NCI-H1092 (cell line): ENCODE measurements at places on chromosomes 16 and 17.

- DNase-seq, result no peak
These were observed 5.4 kb downstream of the ZCCHC14 start for GRCh38 chr16:87487361-87487924.

GRCh38 chr17:6479622-6480302, 35.5 kb downstream of the PIMREG start:
- DNase-seq, result no peak

- no peak for DNase-seq
These were observed 10.4 kb downstream of the MPRIP start for GRCh38 chr17:17052462-17053221.

DNA sequence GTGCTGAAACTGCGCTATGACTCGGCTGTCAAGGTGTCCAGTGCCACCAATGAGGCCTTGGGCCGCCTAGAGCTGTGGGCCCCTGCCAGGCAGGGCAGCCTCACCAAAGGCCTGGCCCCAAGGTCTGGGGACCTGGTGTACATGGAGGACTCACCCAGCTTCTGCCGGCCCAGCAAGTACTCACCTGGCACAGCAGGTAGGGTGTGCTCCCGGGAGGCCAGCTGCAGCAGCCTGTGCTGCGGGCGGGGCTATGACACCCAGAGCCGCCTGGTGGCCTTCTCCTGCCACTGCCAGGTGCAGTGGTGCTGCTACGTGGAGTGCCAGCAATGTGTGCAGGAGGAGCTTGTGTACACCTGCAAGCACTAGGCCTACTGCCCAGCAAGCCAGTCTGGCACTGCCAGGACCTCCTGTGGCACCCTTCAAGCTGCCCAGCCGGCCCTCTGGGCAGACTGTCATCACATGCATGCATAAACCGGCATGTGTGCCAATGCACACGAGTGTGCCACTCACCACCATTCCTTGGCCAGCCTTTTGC, 25.0 kb downstream of the WNT9B start:
- DNase-seq, result peak; percentile 20

- no peak for DNase-seq
These were observed 9.0 kb upstream of the AMZ2 start for GRCh38 chr17:68238871-68239253.

GRCh38 chr17:2398655-2399571, 1.9 kb downstream of the MNT start:
- no peak for DNase-seq

- no peak for DNase-seq
These were observed 3.8 kb downstream of the IL21R start for GRCh38 chr16:27405546-27406451.

GRCh38 chr16:750485-750884, 9.7 kb upstream of the CIAO3 start:
- DNase-seq, result no peak

DNA sequence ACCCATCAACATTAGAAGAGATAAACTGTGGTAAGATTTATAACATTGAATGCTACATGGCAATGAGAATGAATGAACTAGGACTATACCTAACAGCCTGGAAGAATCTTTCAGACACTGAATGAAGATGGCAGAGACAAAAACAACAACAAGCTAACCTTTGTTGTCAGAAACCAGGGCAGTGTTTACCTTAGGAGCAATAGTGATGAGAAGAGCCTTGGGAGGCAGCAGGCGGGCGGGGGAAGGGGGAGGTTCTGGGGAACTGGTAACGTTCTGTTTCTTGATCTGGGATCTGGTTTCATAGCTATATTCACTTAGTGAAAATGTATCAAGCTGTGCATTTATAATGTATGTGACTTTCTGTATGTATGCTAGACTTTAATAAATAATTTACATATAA, 139.0 kb upstream of the TNRC6C start:
- no peak for DNase-seq

- DNase-seq, result no peak
These were observed 34.4 kb downstream of the NLRC3 start for GRCh38 chr16:3542601-3543373.

DNA sequence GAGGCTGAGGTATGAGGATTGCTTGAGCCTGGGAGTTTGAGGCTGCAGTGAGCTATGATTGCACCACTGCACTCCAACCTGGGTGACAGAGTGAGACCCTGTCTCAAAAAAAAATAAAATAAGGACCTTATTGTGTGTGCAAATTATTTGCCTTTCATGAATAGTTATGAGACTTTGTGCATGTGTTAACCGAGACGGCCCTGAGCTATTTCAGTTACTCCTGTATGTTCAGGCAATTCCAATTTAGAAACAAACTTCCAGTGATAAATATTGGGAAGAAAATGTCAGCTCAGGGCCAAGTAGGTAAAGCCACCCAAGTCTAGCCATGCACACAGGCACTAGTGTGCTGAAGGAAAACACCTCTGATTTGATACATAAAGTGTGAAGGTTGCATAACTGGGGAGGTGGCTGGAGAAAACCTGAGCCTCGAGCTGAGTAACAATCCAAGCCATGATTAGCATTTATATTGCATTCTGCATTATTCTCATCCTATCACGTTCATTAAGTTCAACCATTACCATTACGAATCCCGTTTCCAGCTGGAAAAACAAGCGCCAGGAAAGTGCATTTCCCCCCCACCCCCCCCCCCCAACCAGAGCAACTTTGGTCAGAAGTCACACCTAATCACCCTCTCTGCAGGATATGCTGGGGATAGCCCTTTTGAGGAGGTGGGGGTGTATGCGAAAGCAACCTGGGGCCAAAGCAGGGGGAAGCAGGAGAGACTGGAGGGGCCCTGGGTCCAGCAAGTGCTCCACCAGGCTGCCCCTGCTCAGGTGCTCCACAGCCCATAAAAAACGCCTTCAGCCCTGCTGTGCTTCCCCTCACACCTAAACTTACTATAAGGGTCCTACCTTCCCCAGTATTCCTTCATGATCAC, 18.6 kb upstream of the ENDOV start:
- DNase-seq, result no peak

DNA sequence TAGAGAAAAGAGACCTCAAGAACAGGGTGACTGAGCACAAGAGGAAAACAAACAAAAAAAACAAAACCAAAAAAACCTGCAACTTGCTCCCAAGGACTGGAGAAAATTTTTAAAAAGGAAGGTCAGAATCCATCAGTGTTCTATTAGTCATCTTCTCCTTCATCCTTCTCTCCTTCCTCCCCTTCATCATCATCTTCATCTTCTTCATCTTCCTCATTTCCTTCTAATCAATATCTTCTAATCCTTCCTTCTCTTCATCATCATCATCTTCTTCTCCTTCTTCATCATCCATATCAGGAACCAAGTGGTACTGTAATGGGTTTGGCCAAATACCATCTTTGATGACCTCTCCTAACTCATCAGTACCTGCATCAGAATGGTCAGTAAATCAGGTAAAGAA, 12.2 kb downstream of the HSF5 start:
- no peak for DNase-seq

GRCh38 chr17:40554646-40555295, 10.5 kb downstream of the CCR7 start:
- no peak for DNase-seq

DNA sequence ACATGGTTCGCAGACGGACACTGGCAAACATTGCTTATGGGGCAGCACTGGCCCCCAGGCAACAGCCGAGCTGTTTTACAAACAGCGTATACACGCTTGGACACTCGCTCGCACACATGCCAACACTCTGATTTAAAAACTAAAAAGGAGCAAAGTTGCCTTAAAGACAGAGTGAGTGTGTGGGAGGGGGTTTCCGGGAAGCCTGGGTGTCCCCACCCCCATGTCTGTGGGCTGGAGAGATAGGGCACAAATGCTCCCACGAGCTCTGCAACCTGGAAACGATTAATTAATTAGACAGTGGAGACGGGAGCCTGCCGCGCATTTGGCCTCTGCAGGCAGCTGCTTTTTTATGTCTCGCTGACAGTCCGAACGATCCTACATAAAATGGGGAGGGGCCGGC, 107.9 kb upstream of the ZNF469 start:
- DNase-seq, result no peak

DNA sequence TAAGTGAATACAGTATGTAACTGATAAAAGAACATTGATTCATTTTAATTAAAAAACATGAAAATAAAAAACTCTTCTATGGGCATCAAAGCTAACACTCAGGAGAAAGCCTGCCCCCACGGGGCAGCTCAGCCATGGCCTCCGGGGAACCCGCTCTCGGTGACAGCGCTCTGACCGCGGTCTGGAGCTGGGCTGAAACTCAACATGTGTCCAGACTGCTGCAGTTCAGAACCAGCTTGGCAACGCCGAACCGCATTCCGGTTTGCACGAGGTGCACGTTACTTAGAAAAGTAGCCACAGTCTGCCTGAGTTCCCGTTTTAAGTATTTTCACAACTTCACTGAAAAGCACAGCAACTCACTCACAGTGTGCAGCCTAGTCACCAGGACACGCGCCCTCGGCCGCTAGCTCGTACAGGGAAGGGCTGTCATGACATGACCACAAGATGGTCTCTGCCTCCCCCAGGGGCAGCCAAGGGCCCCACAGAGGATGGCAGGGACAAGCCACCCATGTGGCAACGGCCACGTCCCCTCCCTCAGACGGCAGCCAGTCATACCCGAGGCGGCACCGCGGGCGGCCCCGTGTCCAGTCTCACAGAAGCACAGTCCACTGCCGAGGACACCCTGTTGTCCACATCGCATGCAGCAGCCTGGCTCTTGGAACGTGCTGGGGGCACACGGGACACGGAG, 77.1 kb upstream of the METRNL start:
- no peak for DNase-seq

GRCh38 chr17:65279456-65279855, 142.3 kb downstream of the RGS9 start:
- no peak for DNase-seq

DNA sequence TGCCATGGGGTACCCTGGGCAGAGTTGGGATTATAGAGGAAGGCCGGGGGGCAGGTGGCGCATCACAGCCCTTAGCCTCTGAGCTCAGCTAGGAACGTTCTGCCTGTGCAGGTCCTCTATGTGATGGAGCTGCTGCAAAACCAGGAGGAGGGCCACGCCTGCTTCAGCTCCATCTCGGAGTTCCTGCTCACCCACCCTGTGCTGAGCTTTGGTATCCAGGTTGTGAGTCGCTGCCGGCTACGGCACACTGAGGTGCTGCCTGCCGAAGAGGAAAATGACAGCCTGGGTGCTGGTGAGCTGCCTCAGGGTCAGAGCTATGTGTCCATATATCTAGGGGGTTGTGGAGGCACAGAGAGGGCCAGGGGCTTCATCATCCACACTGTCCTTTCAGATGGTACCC, 5.8 kb upstream of the NRN1L start:
- no peak for DNase-seq

DNA sequence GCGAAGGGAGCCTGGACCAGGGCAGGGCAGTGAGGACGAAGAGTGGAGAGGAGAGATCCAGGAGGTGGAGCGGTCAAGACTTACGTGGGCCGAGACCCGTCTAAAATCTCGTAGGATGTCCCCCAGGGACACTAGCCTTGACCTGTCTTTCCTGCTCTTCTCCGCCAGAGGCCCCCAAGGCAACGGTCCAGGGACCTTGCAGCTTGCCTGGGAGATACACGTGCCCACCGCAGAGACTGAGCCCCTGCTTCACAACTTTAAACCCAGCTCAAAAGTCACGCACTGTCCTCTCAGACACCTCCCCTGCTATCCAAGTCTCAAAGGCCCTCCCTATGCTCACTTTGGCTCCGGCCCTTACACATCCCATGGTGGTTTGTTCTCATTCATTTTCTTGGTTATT, 9.4 kb downstream of the TIGD7 start:
- DNase-seq, result no peak

- DNase-seq, result no peak
These were observed 144.3 kb downstream of the ABCC12 start for GRCh38 chr16:48011466-48011865.

DNA sequence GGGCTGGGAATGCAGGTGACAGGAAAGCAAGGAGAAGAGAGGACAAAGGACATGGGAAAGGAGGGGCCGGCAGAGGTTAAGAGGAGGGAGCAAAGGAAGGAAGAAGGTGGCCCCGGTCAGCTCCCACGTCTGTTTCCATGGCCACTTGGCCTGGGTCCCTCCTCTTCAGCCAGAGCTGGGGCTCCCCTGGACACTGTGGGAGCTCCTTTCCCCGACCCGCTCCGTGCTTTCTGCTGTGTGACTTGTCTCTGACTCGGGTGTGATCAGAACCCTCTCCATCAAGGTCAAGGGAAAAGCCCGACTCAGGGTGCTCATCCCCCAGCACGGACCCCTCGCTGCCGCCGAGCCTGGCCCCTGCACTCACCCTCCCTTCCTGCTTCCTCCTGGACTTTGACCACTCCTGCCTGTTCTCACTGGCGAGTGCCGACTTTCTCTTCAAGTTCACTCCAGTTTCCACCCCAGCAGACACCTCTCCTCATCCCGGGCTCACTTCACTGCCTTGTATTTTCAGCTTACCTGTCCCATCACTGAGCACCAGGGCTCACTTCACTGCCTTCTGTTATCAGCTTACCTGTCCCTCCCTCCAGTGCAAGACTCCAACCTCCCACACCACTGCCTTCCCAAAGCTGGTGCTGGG, 61.2 kb downstream of the MEAK7 start:
- no peak for DNase-seq

DNA sequence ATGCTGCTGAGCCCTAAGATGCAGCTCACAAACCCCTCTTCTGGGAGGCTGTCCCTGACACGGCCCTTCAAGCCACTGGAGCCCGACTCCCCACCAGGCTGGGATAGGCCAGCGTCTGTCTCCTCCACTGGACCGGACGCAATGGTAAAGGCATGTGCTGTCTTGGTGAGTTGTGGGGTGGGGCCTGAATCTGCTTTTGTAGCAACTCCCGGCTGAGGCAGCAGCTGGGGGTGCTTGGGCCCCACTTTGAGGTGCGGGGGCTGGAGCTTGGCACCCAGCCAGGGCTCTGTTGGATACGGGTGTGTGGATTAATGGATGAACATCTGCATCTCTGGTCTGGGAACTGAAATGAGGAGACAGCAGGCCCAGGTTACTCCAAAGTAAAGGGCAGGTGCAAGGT, 3.5 kb upstream of the NLRC3 start:
- no peak for DNase-seq

DNA sequence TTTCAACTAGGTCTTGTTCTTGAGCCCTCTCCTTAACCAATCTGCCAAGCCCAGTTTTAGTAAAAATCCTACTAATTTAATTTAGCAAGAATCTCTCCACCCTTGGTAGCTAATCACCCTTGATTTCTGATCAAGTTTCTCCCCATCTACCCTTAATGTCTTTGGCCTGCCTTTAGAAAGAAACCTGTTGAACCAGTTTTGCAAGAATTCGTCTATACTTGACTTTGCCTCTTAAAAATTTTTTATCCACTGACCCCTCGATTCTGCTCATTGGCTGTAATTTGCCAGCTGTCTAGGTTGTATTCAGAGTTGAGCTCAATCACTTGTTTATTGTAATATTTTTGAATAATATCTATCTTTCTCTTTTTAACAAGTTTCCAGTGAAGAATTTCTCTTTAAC, 1138.5 kb downstream of the CDH11 start:
- DNase-seq, result no peak

DNA sequence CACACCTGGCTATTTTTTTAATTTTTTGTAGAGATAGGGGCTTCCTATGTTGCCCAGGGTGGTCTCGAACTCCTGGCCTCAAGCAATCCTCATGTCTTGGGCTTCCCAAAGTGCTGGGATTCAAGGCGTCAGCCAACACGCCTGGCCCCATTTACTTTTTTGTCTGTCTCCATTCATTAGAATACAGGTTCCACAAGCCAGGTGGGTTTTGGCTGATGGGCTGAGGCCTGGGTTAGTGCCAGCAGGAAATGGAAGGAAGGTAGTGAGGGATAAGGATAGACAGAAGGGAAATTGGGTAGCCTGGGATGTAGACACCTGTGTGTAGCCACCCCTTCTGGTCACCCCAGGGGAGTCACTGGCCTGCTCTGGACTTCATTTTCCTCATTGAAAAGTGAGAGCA, 4.4 kb upstream of the IL27 start:
- DNase-seq, result no peak
